ENCODE measurements at places on chromosomes 3 and 15.

GRCh38 chr15:65791335-65792137, 557 bp downstream of the DENND4A start:
- peak; percentile 78 for DNase-seq

GRCh38 chr3:44395714-44396113, 57.1 kb downstream of the TCAIM start:
- no peak for DNase-seq

- peak; percentile 74 for DNase-seq
Measured at GRCh38 chr15:60076582-60077276, 72.6 kb downstream of the FOXB1 start.

- peak; percentile 31 for DNase-seq
Measured at GRCh38 chr15:96416934-96417759, 86.6 kb downstream of the NR2F2 start.

- DNase-seq = peak; percentile 29
Measured at GRCh38 chr3:129195731-129196256, 12.1 kb upstream of the CNBP start.

GRCh38 chr15:47577461-47577860, 139.8 kb upstream of the SEMA6D start:
- peak; percentile 45 for DNase-seq

DNA sequence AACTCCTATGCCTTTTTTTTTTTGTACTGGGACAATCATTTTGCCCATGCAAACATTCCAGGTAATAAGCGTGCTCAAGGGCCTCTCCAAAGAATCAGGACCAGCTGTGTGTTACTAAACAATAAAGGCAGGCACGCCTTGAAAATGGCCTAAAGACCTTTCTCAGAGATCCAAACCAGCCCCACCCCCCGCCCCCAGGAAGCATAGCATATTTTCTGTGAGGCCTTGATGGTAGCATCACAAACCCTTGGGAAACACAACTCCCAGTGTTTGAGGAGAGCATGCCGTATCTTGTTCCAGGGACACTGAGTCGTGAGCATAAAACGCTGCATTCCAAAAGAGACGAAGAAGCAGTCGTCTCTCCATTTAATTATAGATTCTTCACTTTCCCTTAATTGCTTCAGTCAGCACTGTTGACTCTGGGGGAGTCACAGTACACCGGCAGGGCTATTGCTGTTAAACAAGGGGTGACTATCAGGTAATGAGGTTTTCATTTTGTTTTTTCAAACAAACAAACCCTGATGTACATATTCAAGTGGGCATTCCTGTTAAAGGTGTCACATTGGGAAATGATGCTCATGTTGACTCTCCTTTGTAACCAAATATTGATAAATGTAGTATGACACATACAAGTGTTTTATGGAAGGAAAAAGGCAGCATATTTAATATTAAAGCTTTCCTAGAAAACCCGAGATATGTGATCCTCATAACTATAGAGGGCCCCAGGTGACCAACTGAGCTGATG, 4.4 kb upstream of the TPM1 start:
- DNase-seq = no peak

DNA sequence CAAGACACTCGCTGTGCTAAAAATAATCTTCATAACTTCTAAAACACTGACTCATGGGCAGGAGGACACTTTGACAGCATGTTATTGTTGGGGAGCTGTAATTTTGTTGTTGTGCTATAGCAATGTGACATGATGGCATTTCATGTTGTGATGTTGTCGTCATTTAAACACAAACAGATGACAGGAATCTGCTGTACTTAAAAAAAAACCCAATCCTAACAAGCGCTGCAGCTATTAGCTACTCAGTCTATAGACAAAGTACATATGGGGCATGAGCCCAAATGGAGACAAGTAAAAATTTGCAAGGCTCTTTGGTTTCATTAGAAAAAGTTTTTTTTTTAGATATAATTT, 828 bp upstream of the ATOSA start:
- no peak for DNase-seq

- no peak for DNase-seq
Measured at GRCh38 chr3:42751609-42752008, 21.4 kb downstream of the CCDC13 start.

GRCh38 chr3:168040607-168041208, 55.0 kb downstream of the GOLIM4 start:
- peak; percentile 78 for DNase-seq

DNA sequence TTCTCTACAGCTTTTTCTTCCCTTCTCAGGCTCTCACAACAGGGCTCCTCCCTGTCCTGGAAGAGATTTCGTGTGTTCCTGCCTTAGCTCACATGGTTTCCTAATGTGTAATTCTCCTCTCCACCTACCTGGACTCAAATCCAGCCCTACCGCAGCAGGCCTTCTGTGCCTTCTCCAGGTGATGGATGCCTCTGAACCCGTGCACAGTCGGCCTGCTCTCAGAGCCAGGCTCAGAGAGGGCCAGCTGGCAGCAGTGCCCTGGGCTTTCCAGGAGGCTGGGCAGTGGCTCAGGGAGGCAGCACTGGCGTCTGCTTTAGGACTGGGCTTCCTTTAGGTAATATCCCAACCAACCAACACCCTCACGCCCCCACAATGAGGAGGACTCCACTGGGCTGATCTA, 123.2 kb upstream of the TMC3 start:
- no peak for DNase-seq

- DNase-seq = no peak
Measured at GRCh38 chr3:101873619-101874018, 24.3 kb downstream of the NFKBIZ start.

DNA sequence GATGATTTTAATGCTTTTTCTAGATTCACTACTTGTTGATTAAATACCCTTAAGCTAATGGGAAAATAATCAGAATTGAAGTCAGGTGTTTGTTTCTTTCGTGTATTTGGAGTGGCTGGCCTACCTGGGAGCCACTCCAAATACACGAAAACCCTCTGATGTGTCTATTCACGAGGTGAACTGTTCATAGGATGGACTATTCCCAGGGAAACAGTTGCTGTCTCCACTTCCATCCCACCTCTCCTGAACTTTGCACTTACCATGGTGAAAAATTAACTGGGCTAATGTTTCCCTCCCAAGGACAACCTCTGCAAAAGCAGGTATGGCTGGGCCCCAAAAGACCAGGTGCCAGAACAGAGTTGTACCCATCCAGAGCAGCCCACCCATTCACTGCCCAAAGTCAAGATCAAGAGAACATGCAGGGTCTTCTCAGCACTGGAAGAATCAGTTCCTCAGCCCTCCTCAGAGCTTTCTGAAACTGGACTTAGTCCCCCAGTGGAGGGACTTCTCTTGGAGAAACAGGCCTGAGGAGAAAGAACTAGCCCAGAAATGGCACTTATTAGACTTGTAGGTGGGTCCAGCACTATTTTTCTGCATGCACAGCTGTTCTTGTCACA, 2.9 kb upstream of the SMAD3 start:
- DNase-seq = no peak

DNA sequence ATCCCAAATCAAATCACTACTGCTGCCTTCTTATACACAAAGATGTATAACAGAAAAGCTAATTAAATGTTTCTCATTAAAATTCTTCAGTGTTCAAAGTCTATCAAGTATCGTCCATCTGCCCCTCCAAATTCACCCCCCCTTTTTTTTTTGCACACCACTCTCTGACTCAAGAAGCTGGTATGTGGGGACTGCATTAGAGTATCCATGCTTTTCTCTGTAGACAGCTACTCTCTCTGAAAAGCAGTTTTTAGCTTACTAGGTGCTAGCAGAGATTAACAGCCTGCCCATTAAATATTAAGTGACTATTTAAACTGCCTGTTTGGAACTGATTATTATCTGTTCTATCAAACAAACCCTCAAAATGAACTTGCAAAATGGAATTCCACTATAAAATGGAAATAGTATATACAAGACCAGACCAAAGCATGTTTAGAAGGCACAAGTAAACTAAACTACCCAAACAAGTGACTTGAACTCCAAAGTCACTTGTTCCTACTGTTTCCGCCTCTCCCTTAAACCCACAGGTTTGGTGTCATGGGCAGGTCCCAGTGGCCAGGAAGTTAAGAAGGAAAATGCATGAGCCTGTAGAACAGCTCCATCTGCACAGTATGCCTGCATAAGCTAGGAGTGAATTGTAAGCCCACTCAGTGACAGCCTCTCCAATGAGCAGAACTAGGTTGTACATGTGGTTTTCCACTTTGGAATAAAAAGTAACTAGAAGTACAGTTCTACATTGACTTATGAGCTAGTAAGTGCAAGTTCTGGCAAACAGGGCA, 32.5 kb downstream of the GBE1 start:
- DNase-seq = no peak

- no peak for DNase-seq
Measured at GRCh38 chr3:14803101-14803980, 15.4 kb upstream of the FGD5 start.

- DNase-seq = no peak
Measured at GRCh38 chr15:69669446-69669845, 216.8 kb downstream of the RPLP1 start.

GRCh38 chr3:24447836-24448235, 46.8 kb downstream of the THRB start:
- DNase-seq = no peak

GRCh38 chr3:20043396-20043795, 3.1 kb downstream of the KAT2B start:
- DNase-seq = no peak

- no peak for DNase-seq
Measured at GRCh38 chr3:179945569-179945968, 91.2 kb downstream of the PEX5L start.

DNA sequence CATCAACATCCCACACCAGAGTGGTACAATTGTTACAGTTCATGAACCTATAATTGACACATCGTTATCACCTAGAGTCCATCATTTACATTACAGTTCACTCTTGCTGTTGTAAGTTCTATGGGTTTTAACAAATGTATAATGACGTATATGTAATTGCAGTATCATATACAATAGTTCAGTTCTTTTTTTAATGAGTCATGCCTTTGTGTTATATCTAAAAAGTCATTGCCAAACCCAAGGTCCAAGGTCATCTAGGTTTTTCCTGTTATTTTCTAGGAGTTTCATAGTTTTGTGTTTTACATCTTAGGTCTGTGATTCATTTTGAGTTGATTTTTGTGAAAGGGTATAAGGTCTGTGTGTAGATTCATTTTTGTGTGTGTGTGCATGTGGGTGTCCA, 160.9 kb upstream of the GALNT15 start:
- DNase-seq = no peak

DNA sequence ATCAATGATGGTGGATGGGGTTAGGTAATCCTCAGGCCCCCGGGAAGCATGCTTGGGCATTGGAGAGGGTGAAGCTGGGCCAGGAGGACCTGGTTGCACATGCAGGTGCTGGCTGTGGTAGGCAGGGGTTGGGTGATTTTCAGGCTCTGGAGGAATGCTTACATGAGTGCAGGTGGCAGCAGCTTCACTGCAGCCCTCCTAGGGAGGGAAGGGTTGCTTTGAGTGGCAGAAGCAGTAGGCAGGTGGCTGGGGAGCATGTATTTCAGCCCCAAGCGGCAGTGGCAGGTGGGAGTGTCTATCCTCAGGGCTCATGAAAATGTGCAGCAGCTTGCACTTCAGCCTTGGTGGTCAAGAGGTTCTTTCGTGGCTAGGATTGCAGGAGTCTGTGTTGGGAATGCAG, 230.0 kb upstream of the CTNNB1 start:
- DNase-seq = no peak

DNA sequence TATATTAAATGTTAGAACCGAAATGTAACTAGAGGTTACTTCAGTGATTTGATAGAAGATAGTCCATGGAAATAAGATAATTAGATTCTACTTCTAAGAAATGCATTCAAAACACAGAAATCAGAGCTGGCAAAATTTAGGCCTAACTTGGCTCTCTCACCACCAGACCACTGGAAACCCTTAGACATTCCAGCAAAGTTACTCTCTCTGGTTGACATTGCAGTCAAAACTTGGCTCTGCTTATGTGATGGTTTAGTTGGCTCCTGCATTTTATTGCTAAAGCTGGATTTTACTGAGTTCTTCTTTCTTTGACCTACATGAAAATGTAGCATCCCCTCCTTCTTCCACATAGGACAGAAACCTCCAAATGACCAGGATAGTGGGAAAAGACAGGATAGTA, 35.4 kb upstream of the CBLB start:
- peak; percentile 23 for DNase-seq

GRCh38 chr3:62587169-62587568, 213.8 kb upstream of the FEZF2 start:
- DNase-seq = no peak

DNA sequence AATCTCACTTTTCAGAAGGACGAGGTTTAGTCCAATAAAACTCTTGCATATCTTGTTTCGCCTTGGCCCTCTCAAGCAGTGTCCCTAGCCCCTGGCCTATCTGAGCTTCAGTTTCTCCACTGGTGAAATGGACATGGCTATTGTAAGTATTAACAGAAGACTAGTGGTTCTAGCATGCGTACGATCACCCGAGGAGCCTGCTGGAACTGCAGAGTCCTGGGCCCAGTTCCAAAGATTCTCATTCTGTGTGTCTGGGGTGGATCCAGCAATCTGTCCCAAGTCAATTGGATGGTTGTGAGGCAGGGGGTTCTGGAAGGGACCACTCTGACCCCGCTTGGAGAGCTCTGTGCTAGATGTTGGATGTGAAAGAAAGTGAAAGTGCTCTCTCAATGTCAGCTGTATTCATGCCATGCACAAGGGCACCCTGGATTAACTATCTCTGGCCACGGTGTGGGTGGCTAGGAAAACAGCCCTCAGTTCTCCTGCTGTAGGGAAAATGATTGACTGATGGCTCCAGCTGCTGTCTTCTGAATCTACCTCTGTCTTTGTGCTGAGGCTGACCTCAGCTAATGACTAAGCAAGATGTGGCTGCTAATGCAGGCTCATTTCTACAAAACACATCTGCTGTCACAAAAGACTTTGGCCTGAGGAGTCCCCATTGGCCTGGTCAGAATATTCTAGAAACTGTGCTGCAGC, 1.9 kb upstream of the PLA1A start:
- no peak for DNase-seq

DNA sequence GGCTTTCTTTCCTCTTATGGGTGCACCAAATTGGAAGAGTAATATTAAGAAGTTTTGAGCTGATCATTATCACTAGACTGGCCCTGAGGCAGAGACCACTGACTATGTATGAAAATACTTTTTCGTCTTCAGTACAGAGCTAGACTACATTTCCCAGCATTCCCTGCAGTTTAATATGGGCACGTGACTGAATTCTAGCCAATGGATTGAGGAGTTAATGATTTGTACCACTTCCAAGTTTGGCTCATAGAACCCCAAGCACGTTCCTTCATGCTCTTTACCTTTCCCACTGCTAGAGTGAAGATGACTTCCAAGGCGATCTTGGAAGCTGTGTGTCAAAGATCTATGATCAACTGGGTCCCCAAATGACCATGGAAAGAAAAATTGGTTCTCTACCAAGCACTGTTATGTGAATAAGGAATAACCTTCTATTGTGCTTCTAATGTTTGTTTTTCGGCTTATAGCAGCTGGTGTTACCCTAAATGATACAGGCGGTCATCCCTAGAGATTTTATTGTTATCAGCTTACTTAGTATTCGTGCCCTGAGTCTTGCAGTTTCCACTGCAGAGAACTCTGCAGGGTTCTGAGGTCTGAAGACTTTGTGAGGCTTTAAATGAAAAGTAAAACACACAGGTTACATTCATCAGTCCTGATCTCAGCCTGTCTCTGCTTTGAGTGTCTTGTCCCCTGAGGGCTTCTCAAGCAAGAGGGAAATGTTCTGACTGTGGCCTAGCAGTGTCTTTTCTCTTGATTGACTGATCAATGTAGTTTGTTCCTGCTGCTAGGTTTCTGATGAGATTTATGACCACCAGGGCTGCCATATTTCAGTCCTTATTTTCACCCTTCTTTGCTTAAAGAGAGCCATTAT, 486.8 kb downstream of the PDCD6IP start:
- DNase-seq = no peak
